Fibroblast of lung (primary cell): ENCODE measurements at places on chromosomes 3 and 15. TPM values are rescaled to one million over a fixed set of nuclear protein-coding genes. Genes with fewer than 3 reads are reported as not detected.

DNA sequence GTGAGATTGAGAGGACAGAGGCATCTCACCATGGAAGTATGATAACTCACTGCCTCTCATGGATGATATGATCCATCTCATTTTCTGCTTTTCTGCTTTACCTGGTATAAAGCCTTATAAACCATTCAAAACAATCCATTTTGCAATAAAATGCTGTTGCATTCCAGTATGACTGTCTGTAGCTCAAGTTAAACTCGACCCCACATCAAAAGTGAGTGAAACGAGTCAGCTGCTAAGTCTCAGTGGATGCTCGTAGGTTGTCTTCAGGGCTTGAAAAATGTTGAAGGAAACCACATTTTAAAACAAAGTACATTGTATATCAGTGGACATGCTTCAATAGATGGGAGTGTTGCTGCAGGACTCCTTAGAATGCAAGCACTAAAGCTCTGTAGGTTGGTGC, 839.0 kb downstream of the TUSC7 start:
- DNase-seq, result peak; percentile 27
- peaks cover 10% of the 10 kb centered on the region for H3K4me1 ChIP-seq
- no peaks in the 10 kb centered on the region for H3K36me3 ChIP-seq
- peak overlapping the region; percentile 49 for H3K27ac ChIP-seq
- no peak overlapping the region for H3K4me3 ChIP-seq

DNA sequence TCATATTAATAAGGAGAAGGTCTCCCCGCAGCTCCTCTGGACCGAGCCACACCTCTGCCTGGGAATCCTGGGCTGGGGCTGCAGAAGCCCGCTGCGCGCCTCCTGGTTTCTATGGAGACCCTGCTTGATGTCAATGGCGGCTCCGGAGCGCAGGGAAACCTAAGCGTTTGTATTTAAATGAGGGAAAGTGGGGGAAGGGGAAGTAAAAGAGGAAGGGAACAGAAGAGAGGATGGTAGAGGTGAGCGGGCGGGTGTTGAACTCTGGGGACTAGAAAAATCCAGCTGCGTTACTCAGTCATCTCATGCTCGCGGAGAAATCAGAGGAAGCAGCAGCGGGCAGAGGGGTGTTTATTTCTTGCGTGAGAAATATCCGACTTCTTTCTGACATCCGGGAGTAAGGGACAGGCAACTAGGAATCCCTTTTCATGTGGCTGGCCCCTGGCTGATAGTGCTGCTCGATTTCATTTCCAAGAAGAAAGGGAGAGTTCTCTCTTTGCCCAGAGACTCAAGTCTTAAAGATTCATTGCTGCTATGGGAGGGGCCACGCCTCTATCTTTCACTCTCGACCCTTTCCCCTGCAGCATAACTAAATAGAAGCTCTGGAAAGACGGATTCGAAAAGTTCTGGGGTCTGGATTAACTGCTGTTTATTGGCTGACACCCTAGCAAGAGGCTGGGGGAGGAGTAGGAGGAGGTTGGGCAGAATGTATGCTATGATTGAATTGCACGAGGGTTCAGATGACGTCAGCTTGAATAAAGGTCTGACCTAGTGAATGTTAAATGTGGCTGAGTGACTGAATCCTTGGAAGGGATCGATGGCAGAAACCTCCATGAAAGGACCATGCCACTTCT, 110.5 kb upstream of the GAP43 start:
- H3K36me3 ChIP-seq, result no peaks in the 10 kb centered on the region
- no peaks in the 10 kb centered on the region for H3K4me1 ChIP-seq
- peak; percentile 63 for DNase-seq
- H3K4me3 ChIP-seq, result peak overlapping the region; percentile 71
- peak overlapping the region; percentile 40 for H3K27ac ChIP-seq
- peaks cover 3% of the 10 kb centered on the region for H3K27me3 ChIP-seq

DNA sequence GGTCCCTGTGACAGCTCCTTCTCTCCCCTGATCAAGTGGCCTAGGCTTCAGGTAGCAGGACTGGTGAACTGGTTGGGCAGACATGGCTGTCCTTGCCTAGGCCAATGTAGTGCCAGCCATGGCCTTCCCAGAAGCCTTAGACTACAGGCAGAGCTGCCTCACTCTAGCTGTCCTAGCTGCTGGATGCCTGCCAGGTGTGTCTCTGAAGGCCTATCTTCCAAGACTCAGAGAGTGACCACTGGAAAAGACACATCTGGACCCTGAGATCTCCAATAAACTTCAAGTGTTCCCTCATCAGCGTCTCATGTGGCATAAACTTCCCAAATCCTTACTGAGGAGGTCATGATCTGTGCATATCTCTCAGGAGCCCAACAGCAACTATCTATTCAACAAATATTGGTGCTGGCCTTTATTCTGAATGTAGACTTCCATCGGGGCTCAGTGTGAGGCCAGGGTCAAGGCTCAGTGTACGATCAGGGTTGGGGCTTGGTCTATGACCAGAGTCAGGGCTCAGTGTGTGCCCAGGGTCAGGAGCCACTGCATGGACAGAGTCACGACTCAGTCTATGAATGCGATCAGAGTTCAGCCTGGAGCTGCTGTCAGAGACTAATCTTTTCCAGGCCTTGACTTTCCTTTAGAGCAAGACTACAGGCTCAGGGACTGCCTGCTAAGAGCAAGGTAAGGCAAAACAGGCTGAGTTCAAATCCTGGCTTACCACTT, 36.5 kb upstream of the INSYN1 start:
- H3K4me1 ChIP-seq, result no peaks in the 10 kb centered on the region
- H3K4me3 ChIP-seq, result no peak overlapping the region
- H3K27me3 ChIP-seq, result peaks cover 11% of the 10 kb centered on the region

The CRABP1 gene
- not detected in 2 replicates for total RNA-seq
